Breast epithelium (tissue), 4 donors: ENCODE measurements at places on chromosomes 1 and 21. TPM values are rescaled to one million over a fixed set of nuclear protein-coding genes. Genes with fewer than 3 reads are reported as not detected.
A peak's percentile ranks its signal among the peaks of the same experiment; 100 is the strongest.

GRCh38 chr1:234885601-234886000 lies 243.0 kb downstream of the TOMM20 start:
- H3K27ac ChIP-seq: peak overlapping the region; percentile 50
- no peak for DNase-seq
- no peaks in the 10 kb centered on the region for H3K36me3 ChIP-seq
- no peak overlapping the region for H3K4me3 ChIP-seq
- no peaks in the 10 kb centered on the region for H3K27me3 ChIP-seq

DNA sequence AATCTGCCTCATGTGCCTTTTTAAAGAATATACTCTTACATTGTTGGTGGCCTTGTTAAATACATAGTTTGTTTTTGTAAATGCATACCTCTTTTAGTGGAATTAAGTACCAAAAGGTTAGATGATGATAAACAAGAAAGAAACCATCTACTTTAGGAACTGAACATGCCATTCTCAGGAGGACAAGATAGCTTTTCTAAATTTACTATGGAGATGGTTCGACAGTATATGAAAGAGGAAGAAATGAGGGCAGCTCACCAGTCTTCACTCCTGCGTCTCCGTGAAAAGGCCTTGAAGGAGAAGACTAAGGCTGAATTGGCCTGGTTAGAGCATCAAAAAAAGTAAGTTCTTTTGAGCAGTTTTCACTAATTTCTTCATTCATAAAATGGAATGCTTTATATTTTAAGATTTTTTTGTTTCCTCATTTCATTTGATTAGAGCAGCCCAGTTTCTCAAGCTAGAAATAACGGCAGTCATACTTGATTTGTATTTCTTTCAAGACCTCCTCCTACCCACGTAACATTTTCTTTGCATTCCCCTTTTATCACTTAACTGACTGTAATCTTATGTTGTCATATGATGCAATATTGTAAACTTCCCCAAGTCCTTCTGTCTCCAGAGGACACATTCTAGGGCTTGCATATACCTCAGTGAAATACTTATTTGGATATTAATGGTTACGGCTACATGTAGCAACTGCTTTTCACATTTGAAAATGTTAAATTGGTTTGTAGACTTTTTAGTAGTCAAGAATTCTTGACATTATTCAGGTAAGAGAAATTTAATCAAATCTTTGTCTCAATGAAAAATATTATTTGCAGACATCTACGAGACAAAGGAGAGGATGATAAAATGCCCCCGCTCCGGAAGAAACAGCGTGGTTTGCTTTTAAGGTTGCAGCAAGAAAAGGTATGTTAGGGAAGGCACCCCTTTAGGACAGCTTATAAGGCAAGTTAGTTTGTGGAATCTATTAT lies 99.3 kb downstream of the CEP350 start:
- no peak for DNase-seq
- H3K36me3 ChIP-seq: no peaks in the 10 kb centered on the region
- H3K27ac ChIP-seq: no peak overlapping the region
- no peaks in the 10 kb centered on the region for H3K4me1 ChIP-seq

GRCh38 chr1:235651170-235651806 lies 1.7 kb upstream of the GNG4 start:
- no peak overlapping the region for H3K4me3 ChIP-seq
- no peak overlapping the region for H3K27ac ChIP-seq
- DNase-seq: no peak
- H3K4me1 ChIP-seq: no peaks in the 10 kb centered on the region
- H3K36me3 ChIP-seq: no peaks in the 10 kb centered on the region

GRCh38 chr1:169371404-169371803 lies 3.4 kb downstream of the BLZF1 start:
- no peak overlapping the region for H3K4me3 ChIP-seq
- no peak for DNase-seq
- no peaks in the 10 kb centered on the region for H3K27me3 ChIP-seq
- no peak overlapping the region for H3K27ac ChIP-seq
- H3K36me3 ChIP-seq: no peaks in the 10 kb centered on the region

GRCh38 chr1:43225168-43225567 lies 44.6 kb upstream of the TMEM125 start:
- H3K36me3 ChIP-seq: no peaks in the 10 kb centered on the region
- H3K27ac ChIP-seq: no peak overlapping the region
- no peak overlapping the region for H3K4me3 ChIP-seq
- no peaks in the 10 kb centered on the region for H3K27me3 ChIP-seq
- no peak for DNase-seq

GRCh38 chr1:195415584-195415983 lies 1192.7 kb downstream of the KCNT2 start:
- no peaks in the 10 kb centered on the region for H3K27me3 ChIP-seq
- DNase-seq: no peak

DNA sequence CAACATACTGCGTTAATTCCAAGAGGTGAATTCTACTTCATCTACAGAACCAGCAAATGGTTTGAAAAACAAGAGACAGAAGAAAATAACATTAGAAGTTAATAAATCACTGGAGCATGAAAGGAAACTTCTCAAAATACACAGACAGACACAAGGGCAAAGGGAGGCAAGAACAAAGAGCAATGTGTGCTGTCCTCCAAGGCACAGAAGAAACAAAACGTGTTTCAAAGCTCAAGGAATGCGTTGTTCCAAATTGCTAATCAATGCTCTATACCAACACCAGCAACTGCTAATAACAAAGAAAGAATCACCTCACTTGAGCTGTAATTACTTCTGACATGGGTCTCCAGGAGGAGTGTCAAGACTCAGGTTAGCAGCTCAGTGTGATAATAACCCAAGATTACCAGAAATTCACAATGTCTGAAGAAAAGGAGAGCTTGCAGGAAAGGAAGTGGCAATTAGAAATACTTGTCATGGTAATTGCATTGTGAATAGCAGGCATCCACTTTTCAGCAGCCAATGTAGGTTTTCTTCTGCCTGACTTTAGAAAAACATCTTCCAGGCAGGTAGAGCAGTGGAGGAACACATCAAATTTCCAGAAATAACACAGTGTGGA lies 175.4 kb downstream of the SEC16B start:
- H3K27me3 ChIP-seq: no peaks in the 10 kb centered on the region
- no peaks in the 10 kb centered on the region for H3K36me3 ChIP-seq
- no peaks in the 10 kb centered on the region for H3K4me1 ChIP-seq
- H3K4me3 ChIP-seq: no peak overlapping the region
- H3K27ac ChIP-seq: no peak overlapping the region

- H3K27me3 ChIP-seq: no peaks in the 10 kb centered on the region
- no peaks in the 10 kb centered on the region for H3K36me3 ChIP-seq
- no peak for DNase-seq
- peak overlapping the region; percentile 68 for H3K27ac ChIP-seq
Measured at GRCh38 chr1:164748253-164748899, 189.4 kb downstream of the PBX1 start.

GRCh38 chr1:2971609-2972008 lies 49.7 kb upstream of the ACTRT2 start:
- H3K4me1 ChIP-seq: no peaks in the 10 kb centered on the region
- no peaks in the 10 kb centered on the region for H3K27me3 ChIP-seq
- H3K27ac ChIP-seq: no peak overlapping the region
- H3K4me3 ChIP-seq: no peak overlapping the region
- DNase-seq: peak; percentile 43

Gene ADAMTS5
- total RNA-seq: 14.8 TPM

Gene LMOD1
- total RNA-seq: 92.2 TPM

Gene OR10J1
- not detected for total RNA-seq

Gene PDC
- total RNA-seq: not detected
